ENCODE measurements at places on chromosomes 3 and 15. TPM values are rescaled to one million over a fixed set of nuclear protein-coding genes. Genes with fewer than 3 reads are reported as not detected.

GRCh38 chr15:48925714-48926223 lies 38.0 kb downstream of the SHC4 start:
- H3K36me3 ChIP-seq = no peaks in the 10 kb centered on the region
- DNase-seq = no peak
- no peak overlapping the region for H3K4me3 ChIP-seq
- peaks cover 24% of the 10 kb centered on the region for H3K4me1 ChIP-seq
- peaks cover 7% of the 10 kb centered on the region for H3K27me3 ChIP-seq
- no peak overlapping the region for H3K27ac ChIP-seq

GRCh38 chr3:22935040-22935439 lies 268.1 kb upstream of the UBE2E2 start:
- H3K4me3 ChIP-seq = no peak overlapping the region
- no peaks in the 10 kb centered on the region for H3K36me3 ChIP-seq
- peaks cover 3% of the 10 kb centered on the region for H3K27me3 ChIP-seq
- no peak for DNase-seq
- no peaks in the 10 kb centered on the region for H3K4me1 ChIP-seq

DNA sequence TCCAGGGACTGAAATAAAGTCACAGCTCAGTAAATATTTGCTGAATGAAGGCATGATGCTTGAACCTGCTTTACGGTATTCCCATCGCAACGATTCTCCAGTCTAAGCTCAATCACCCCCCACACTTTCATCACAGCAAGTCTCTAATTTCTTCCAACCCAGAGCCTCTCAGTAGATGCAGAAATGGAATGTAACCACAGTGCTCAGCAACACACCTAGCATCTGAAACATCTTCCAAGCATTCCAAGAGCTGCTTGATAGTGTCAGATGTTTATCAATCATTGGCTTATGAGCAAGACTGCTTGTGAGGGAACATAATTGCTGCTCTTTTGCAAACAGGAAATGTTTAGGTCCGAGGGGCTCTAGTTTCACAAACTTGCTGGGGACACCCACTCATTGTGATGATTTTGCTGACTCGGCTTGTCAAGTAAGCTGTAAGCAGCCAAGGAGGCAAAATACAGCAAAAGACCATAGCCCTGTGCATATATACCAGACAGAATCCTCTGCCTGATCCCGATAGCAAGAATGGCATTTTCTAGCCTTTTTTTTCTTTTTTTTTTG lies 751.2 kb downstream of the NR2F2 start:
- no peaks in the 10 kb centered on the region for H3K4me1 ChIP-seq
- DNase-seq = no peak
- H3K4me3 ChIP-seq = no peak overlapping the region
- H3K27ac ChIP-seq = no peak overlapping the region
- H3K27me3 ChIP-seq = no peaks in the 10 kb centered on the region

GRCh38 chr3:35565048-35565447 lies 74.3 kb upstream of the ARPP21 start:
- no peaks in the 10 kb centered on the region for H3K36me3 ChIP-seq
- no peak overlapping the region for H3K4me3 ChIP-seq
- DNase-seq = no peak
- no peaks in the 10 kb centered on the region for H3K4me1 ChIP-seq

- DNase-seq = no peak
- no peak overlapping the region for H3K4me3 ChIP-seq
- H3K36me3 ChIP-seq = no peaks in the 10 kb centered on the region
- peaks cover 7% of the 10 kb centered on the region for H3K4me1 ChIP-seq
These were observed 239.9 kb downstream of the OPA1 start for GRCh38 chr3:193832833-193833413.

LRRC31 gene
- total RNA-seq = not detected

HLTF gene
- 20.4 TPM for total RNA-seq

C3orf22 gene
- not detected for total RNA-seq

CD200R1 gene
- 8.8 TPM for total RNA-seq

- no peak for DNase-seq
- H3K27ac ChIP-seq = no peak overlapping the region
- no peaks in the 10 kb centered on the region for H3K36me3 ChIP-seq
- H3K27me3 ChIP-seq = peaks cover under 1% of the 10 kb centered on the region
- no peak overlapping the region for H3K4me3 ChIP-seq
- no peaks in the 10 kb centered on the region for H3K4me1 ChIP-seq
These were observed 53.4 kb upstream of the PRICKLE2 start for GRCh38 chr3:64278625-64279024.

DNA sequence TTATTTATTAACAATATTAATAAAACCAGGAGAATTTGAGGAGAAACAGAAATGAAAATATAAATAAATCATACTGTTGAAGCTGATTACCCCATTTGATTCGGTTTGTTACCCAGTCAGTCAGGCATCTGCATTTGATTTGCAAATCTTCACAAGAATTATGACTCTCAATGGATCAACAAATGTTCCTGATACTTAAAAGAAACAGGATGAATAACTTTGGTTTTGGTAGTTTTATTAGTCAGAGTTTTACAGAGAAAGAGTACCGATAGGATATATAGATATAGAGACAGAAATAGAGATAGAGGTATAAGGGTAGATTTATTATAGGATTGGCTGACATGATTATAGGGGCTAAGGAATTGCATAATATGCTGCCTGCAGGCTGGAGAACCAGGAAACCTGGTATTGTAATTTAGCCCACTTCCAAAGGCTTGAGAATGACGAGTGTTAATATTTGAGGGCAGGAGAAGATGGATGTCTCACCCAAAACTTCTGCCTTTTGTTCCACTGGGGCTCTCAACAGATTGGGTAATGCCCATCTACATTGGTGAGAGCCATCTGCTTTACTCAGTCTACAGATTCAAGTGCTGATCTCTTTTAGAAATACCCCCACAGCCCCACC lies 241.6 kb upstream of the COL8A1 start:
- H3K36me3 ChIP-seq = no peaks in the 10 kb centered on the region
- no peak for DNase-seq
- H3K4me1 ChIP-seq = no peaks in the 10 kb centered on the region
- H3K4me3 ChIP-seq = no peak overlapping the region
- H3K27me3 ChIP-seq = no peaks in the 10 kb centered on the region

- no peaks in the 10 kb centered on the region for H3K4me1 ChIP-seq
- no peak overlapping the region for H3K4me3 ChIP-seq
- no peak overlapping the region for H3K27ac ChIP-seq
- peaks cover under 1% of the 10 kb centered on the region for H3K36me3 ChIP-seq
- H3K27me3 ChIP-seq = no peaks in the 10 kb centered on the region
These were observed 7.5 kb upstream of the TARS3 start for GRCh38 chr15:101731746-101732145.
